ENCODE measurements at places on chromosomes 2 and 18. TPM values are rescaled to one million over a fixed set of nuclear protein-coding genes. Genes with fewer than 3 reads are reported as not detected.

The ZNF385B gene
- total RNA-seq: not detected

The SOCS6 gene
- total RNA-seq: 61.3 TPM

The XRCC5 gene
- 380 TPM for total RNA-seq

The SLC14A1 gene
- not detected for total RNA-seq

The SAG gene
- total RNA-seq: not detected

The DARS1 gene
- total RNA-seq: 74.5 TPM

The SH3RF3 gene
- total RNA-seq: 3.6 TPM

The LCT gene
- total RNA-seq: not detected

The RALBP1 gene
- 53.9 TPM for total RNA-seq

The GALNT3 gene
- 45.2 TPM for total RNA-seq

The SLC9A2 gene
- not detected for total RNA-seq

The ABCB6 gene
- 106 TPM for total RNA-seq

The TMEM178A gene
- not detected for total RNA-seq

The CDK5R2 gene
- total RNA-seq: under 0.01 TPM

The SRD5A2 gene
- total RNA-seq: not detected

The SPP2 gene
- total RNA-seq: not detected

The CRYBA2 gene
- 0.34 TPM for total RNA-seq

The LANCL1 gene
- total RNA-seq: 46.0 TPM

The STPG4 gene
- total RNA-seq: 0.33 TPM

The RTP5 gene
- not detected for total RNA-seq

The HOXD11 gene
- not detected for total RNA-seq

The LHCGR gene
- under 0.01 TPM for total RNA-seq

The CHMP3 gene
- total RNA-seq: 49.8 TPM

The TMEFF2 gene
- not detected for total RNA-seq

The ERBB4 gene
- total RNA-seq: not detected

The CABLES1 gene
- total RNA-seq: 137 TPM

The PLGLB1 gene
- 1.1 TPM for total RNA-seq

The FAHD2A gene
- total RNA-seq: 66.9 TPM

The ABCB11 gene
- not detected for total RNA-seq

The ACKR3 gene
- not detected for total RNA-seq

The SEC11C gene
- total RNA-seq: 43.0 TPM

The SH3BP4 gene
- 32.3 TPM for total RNA-seq

The ADD2 gene
- total RNA-seq: 2.6 TPM

The CAVIN2 gene
- total RNA-seq: not detected

The RBBP8 gene
- 57.1 TPM for total RNA-seq

The GPR75 gene
- total RNA-seq: 2.9 TPM

The PIEZO2 gene
- not detected for total RNA-seq

The ALPG gene
- not detected for total RNA-seq

The TRABD2A gene
- total RNA-seq: 2.8 TPM

The MAPRE3 gene
- 5.2 TPM for total RNA-seq

The ANKRD29 gene
- 0.34 TPM for total RNA-seq

The NMS gene
- not detected for total RNA-seq

The CFAP210 gene
- not detected for total RNA-seq
